Activated naive CD4-positive, alpha-beta T cell (primary cell): ENCODE measurements at places on chromosomes 7 and 10.

DNA sequence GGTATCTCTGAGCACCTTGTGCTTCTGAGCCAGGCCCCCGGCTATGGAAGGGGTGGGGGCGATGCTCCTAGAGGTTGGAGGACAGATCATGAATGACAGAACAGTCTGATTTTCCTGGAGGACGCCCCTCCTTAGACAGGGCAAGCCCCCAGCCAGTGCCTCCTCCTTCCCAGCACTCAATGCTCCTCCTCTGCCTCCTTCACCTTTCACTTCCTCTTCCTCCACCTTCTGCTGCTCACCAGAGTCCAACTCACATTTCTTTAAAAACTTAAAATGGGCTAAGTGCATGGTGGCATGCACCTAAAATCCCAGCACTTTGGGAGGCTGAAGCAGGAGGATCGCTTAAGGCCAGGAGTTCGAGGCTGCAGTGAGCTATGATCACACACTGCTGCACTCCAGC lies 71.1 kb upstream of the CUX1 start:
- no peak for DNase-seq

DNA sequence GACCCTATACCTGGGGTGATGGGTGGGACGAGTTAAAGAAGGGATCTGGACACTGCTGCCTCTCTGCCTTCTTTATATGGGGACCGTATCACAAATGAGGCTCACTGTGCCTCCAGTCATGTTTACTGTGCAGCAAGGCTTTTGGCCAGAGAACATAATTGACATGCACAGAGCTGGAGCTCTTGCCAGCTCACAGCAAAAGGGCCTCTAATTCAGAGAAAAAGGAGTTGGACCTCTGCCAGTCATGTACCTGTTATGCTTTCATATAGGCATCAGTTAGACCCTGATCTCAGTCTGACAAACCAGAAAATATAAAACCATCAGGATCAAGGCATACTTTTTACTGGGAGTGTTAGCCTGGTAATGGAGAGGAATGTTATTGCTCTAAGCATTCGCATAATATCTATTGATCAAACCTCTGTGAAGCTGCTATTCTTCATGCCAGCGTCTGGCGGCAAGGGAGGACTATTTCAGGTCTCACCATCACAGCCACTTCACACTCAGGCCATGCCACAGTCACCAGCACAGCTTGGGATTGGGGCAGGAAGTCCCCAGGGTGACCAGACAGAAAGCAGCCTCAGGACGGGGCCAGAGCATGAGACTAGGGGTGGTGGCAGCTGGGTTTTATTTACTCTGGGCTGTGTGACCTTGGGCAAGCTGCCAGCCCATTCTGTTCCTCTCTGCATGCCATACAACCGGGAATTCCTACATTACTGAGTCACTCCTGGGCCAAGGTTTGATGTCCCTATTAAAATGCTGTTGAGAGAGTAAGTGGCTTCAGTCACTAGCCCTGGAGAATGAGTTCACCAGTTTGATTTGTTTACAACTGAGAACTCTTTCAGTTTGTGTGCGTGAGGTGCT lies 90.1 kb downstream of the NPSR1 start:
- DNase-seq = no peak

GRCh38 chr7:48636391-48637015 lies 287.8 kb upstream of the CDC14C start:
- DNase-seq = no peak

GRCh38 chr7:158073845-158074840 lies 513.5 kb downstream of the PTPRN2 start:
- no peak for DNase-seq

GRCh38 chr10:92263396-92263795 lies 27.5 kb downstream of the CPEB3 start:
- DNase-seq = no peak
